ENCODE measurements at places on chromosomes 7 and 10. TPM values are rescaled to one million over a fixed set of nuclear protein-coding genes. Genes with fewer than 3 reads are reported as not detected.

The FANK1 gene
- 8.6 TPM for polyA plus RNA-seq

- DNase-seq, result no peak
These were observed 57.5 kb downstream of the TRRAP start for GRCh38 chr7:98935811-98936210.

The GIMAP1 gene
- 6.4 TPM for polyA plus RNA-seq

DNA sequence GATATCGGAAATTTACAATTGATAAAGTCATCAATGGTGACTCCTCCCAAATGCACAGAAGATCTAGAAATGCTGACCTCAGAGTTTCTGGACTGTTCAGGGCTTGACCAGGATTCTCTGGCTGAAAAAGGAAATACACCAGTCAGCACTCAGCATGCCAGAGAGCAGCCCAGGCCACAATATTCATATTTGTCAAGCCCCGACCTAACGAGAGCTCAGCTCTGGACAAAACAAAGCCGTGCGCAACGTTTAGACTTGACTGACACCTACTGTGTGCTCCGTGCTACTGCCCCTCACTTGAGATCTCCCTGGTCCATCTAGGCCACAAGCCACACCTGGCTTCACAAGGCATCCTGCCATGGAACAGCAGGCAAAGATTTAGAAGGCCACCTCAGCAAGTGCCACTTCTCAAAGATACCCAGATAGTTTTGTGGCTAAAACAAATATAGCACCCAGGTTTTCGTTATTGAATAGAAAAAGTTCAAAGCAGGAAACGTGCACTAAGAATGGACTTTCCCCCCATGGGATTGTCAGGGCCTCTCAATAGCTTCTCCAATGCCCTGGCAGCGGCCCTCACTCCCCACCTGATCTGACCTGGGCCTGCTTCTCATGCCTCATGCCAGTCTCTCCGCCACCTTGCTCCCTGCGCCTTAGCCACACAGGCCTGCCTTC lies 218.3 kb downstream of the FAM107B start:
- DNase-seq, result no peak

The MAT1A gene
- 2.9 TPM for polyA plus RNA-seq
